ENCODE measurements at places on chromosomes 3 and 15.

GRCh38 chr3:171765511-171765887, 44.8 kb downstream of the PLD1 start:
- DNase-seq: no peak

GRCh38 chr3:179929091-179929529, 107.6 kb downstream of the PEX5L start:
- peak; percentile 39 for DNase-seq

GRCh38 chr3:35675206-35675605, 35.9 kb downstream of the ARPP21 start:
- DNase-seq: no peak

DNA sequence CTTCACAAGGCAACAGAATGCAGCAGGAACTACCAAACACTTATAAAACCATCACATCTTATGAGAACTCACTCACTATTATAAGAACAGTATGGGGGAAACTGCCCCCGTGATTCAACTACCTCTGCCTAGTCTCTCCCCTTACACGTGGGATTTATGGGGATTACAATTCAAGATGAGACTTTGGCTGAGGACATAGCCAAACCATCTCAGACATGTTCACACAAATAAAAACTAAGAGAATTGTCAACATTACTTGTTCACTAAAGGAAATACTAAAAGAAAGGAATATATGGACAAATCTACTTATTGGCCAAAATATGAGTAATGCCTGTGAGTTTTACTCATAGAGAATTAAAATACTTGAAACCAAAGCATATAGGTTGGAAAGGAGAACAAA, 505.1 kb downstream of the IGSF11 start:
- no peak for DNase-seq

DNA sequence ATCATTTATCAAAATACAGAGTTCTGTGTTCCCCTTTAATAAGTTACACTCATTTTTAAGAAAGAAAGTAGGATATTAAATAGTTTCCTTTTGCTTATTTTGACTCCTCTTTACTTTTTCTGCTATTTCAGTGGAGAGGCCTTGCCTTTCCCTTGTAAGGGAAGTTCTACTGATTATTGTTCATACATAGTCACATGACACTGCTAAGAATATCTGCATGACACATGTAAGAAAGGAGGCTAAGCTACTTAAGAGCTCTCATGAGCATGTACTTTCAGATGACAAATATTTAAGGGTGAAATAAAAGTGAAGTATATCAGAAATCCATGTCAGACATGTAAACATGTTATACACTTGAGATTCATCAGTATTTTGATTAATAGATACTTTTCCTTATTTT, 39.0 kb downstream of the MYRIP start:
- DNase-seq: no peak

- no peak for DNase-seq
Measured at GRCh38 chr15:51768018-51768417, 16.6 kb downstream of the TMOD2 start.

GRCh38 chr3:118808723-118809122, 225.9 kb downstream of the IGSF11 start:
- no peak for DNase-seq

GRCh38 chr15:58410353-58410752, 21.4 kb upstream of the LIPC start:
- DNase-seq: peak; percentile 40

DNA sequence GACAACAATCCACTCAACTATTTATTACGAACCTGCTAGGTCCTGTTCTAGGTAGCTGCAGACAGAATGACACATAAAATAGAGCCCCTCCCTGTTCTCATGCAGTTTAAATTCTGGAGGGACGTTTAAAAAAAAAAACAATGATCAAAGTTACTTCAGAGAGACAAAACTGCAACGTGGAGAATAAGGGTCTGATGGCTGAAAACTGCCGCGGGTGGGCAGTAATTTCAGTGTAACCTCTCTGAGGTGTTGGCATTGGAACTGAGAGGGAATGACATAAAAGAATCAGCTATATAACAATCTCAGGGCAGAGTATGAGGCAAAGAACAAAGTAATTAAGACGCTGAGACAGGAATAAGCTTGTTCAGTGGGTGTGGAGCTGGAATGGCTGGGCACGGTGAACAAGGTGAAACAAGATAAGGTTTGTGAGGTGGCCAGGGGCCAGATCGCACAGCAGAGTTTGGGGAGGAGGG, 19.5 kb downstream of the TBL1XR1 start:
- DNase-seq: no peak

DNA sequence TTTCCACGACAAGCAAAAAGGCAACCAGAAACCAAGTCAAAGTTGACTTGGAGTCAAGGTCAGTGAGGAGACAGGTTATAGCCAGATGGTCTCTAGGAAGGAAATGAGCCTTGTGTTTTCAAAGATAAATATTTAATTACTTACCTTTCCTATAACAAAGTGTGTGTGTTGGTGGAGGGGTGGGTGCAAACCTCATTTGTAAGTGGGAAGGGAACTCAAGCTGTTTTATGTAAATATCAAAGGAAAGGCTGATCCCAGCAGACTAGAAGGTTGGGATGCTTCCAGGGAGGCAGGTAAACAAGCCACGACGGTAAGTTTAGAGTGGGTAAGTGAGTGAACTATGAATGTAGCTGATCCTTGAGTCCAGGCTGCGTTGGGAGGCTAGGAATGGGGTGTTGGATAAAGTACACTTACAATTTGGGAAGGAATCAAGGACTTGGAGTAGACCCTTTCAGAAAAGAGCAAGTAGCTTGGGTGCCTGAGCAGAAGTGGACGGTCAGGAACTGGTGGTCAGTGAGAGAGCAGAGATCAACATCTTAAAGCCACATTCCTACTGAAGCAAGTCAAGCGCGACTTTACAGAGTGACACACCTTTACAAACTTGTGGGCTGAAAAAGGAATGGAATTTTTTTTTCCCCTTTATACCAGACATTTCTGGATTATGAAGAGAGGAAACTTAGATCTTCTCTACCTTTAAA, 82.0 kb upstream of the TBL1XR1 start:
- DNase-seq: no peak

DNA sequence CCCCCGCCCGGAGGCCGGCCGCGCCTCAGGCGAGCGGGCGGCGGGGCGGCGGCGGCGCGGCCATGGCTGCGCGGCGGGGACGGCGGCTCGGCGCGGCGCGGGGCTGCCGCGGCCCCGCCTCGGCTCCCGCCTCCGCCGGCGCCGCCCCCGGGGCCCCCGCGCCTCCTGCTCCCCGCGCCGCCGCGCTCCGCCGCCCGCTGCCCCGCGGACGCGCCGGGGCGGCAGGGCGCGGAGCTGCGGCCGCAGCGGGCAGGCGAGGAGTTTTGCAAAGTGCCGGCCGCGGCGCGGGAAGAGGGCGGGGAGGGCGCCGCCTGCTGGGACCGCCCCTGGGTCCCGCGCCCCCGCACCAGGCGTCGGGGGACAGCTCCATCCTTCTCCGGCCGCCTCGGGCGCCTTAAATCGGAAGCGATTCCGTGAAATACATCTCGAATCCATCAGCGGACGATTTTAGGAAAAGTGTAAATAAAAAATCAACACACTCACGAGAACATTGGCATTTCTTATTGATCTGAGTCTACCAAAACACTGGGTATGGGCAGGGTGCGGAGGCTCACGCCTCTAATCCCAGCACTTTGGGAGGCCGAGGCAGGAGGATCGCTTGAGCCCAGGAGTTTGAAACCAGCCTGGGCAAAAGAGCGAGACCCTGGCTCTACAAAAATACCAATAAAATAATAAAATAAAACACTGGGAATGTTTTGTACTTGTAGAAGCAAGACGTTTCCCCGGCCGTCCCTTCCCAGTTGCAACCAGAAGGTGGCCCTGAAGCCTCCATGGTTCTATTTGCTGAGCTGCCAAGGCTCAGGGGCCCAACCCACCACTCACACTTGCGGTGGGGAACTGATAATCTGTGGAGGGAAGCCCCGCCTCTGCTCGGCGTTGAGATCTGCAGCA, 136.9 kb downstream of the NUP210 start:
- no peak for DNase-seq

- DNase-seq: no peak
Measured at GRCh38 chr15:69225355-69226022, 65.1 kb downstream of the GLCE start.

DNA sequence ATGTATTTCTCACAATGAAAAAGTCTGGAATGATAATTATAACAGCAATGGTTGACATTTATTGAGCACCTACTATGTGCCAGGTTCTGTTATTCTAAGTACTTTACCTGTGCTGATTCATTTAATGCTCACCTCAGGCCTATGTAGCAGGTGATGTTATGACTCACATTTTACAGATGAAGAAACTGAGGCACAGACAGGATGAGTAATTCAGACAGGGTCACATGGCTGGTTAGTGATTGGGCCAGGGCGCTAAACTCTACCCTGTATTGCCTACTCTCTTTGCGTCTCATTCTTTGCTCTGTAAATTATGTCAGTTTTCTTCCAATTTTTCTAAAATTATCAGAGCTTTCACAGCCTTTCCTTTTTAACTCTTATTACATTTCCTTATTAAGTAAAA, 98.3 kb downstream of the PIK3R4 start:
- no peak for DNase-seq
